ENCODE measurements at places on chromosomes 1 and 21.
A peak's percentile ranks its signal among the peaks of the same experiment; 100 is the strongest.

GRCh38 chr1:207935166-207935583 lies 24.2 kb upstream of the CD34 start:
- no peak for DNase-seq

DNA sequence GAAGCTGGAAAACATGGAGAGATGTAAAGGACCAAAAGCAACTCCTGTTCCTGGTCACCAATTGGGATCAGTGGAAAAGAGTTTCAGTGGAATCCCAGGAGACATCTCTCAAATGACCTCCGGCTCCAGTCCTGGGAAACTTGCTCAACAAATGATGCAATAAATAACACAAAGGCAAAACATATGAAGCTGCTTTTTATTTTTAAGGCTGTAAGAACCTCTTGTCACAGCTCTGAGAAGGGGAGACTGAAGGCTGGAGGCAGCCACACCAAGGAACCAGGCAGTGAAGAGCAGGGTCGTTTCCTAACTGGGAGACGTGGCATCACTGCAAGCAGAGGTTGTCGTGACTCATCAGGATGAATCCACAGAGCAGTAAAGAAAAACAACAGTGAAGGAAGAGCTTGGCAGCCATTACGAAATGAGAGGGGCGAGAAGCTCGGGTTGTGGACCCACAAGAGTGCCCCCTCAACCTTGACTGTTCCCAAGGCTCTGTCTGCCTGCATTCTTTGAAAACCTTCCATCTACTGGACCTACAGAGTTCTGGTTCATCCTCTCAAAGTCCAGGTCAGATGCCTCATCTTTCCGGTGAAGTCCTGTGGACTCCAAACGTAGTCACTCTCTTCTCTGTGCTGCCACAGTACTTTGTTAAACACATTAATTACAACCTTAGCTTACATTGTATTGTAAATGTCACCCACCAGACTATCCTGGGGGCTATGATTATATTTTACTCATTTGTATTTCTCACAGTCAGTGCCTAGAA lies 32.1 kb downstream of the JAK1 start:
- peak; percentile 81 for DNase-seq

DNA sequence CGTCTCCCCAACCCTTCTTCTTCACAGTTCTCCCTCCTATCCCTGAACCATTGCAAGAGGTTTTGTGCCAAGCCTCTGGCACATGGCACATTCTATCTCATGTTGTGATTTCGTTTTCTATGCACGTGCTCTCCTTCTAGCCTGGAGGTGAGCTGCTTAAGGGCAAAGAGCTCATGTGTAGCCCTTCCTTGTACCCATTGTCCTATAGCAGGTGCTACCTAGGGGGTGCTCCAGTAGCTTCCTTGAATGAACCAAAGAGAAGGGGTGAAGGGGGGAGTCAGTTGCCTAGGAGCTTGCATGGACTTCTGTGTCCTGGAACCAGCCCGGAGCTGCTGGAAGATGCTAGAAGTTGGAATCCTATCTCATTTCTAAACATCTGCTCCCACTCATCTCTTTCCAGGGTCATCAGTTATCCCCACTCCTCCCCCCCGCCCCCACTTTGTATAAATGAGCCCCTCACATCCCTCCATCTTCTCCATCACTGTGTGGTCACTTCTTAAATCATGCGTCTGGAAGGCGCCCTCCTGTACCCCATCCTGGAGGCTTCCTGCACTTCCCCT lies 535 bp upstream of the DISC1 start:
- no peak for DNase-seq

GRCh38 chr21:45354970-45355369 lies 50.0 kb upstream of the COL18A1 start:
- no peak for DNase-seq

- no peak for DNase-seq
These were observed 209.7 kb downstream of the PATJ start for GRCh38 chr1:61951731-61952580.

DNA sequence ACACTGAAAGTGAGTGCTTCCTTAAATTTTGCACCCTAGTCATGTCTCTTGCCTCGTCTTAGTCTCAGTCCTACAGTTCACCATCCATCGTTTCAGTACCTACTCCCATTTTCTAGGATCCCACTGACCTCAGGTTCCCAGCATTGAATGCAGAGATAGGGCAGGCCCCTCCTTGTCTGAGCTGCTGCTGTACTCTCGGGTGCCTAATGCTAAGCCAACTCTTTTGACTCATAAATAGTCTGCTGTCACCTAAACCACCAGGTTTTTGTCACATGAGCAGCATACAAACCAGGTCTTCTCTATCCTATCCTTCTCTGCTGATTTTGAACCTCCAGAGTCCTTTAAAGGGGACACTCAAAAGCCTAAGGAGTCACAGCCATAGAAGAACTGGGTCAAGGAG lies 3.0 kb downstream of the ARHGAP30 start:
- no peak for DNase-seq

GRCh38 chr1:171495444-171495843 lies 10.1 kb downstream of the PRRC2C start:
- DNase-seq: no peak

DNA sequence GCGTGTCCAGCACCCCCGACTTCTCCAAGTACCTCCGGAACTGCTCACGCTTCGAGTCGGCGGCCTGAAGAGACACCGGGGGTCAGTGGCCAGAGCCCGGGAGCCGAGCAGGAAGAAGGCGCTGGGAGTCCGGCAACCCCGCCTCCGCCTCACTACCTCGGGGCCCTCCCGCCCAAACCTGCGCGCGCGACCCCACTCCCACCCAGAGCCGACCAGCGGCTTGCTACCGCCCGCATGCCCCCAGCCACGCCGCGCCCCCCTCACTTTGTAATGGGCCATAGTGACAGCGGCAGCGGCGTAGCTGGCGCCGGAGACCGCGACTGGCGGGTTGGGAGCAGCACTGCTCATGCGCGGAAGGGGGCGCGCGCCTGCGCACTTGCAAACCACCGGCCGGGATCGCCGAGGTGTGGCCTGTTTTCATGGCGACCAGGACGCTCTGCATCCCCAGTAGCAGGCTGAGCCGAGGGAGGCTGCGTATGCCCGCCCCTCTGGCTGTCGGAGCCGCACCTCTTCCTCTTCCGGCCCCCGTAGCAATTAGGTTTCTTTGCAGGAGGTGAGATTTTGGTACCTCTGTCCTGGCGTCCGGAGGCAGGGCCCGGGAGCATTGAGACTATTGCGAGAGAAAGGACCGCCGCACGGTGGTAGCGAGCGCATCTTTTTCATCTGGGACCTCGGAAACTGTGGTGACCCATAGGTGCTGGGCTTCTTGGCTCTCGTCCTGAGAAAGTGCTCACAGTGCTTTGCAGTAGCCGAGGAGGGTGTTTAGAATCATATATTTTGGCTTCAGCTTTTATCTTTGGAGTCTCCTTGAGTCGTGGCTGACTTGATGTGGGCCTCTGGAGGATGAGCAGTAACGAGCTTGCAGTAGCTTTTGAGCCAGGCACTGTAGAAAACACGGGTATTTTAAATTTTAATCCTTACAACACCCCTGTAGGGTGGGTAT lies at the start of gene MYCBP:
Gene MYCBP (minus strand): TSS at position 322 of the 943 bp plus-strand sequence. CDS start 43 bp downstream, at position 279.
- DNase-seq: peak; percentile 96

- no peak for DNase-seq
These were observed 113.4 kb downstream of the SPSB1 start for GRCh38 chr1:9406111-9406510.

DNA sequence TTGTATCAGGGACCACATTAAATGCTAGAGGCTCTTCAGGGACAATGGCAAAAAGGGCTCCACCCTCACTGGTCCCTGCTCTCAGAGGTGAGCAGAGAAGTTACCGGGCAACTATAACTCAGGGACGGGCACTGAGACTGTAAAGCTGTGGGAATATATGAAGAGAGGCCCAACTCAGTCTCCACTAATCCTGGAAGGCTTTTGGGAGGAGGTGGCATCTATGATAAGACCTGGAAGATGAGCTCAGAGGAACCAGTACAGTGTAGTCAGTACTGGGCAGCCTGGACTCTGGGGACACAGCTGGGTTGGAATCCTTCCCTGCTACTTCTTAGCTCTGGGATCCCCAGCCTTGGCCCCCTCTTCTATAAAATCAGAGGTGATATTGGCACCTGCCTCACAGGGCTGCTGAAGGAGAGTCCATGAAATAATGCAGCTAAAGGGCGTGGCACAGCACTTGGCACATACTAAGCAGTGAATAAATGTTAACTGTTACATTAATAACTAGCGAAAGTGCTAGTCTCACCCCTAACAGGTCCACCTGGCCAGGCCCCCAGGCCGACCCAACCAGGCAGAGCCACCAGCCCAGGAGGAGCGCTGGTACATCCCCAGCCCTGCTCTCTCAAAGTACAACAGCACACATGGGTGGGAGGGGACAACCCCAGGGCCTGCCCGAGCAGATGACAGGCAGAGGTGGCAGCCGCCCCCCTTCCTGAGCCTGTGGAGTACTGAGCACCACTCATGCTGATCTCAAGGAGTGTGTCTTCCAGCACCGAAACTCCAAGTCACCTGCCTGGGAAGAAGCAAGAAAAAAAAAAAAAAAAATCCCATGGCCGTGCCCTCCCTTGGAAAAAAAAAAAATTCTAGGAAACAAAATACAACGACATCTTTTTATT lies 62.7 kb downstream of the CASZ1 start:
- no peak for DNase-seq

GRCh38 chr1:153903841-153904455 lies 18.8 kb downstream of the GATAD2B start:
- peak; percentile 32 for DNase-seq

DNA sequence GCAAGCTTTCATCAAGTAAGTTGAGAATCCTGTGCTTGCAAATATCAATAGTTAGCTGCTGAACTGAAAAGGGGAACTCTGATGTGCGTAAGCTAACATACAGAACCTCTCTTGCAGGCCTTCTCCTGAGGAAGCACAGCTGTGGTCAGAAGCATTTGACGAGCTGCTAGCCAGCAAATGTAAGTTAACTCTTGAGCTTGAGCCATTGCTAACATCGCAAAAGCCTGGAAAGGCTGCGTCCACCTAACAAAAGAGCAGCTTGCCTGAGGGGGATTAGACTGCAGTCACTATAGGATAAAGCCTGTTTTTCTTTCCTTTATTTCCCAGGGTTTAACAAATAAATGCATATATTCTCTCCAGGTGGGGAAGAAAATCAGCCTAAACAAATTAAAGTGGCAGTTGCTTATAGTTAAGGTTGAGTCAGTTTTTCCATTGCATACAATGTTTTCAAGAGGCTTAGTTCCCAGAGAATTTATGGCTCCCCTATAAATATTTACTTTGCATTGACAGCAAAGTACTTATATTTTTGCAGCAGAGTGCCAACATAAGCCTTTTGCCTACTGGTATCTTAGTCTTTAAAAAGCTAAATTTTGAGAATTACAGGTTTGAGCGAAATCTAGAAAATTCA lies 1.5 kb downstream of the RGS2 start:
- peak; percentile 82 for DNase-seq

GRCh38 chr1:1371746-1372711 lies 3.0 kb downstream of the AURKAIP1 start:
- DNase-seq: peak; percentile 60

DNA sequence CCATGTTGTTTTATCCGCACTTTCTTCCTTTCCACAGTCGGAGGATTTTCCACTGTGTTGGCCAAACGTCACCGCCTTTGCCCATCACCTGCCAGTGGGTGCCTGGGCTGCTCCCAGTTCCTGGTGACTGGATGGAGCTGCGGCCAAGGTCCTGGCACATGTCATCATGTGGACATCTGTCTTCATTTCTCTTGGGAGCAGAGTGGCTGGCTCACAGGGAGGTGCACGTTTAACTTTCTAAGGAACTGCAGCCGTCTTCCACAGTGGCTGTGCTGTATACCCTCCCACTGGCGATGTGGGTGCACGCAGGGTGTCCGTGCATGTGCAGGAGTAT lies 19.5 kb upstream of the RNF223 start:
- no peak for DNase-seq

DNA sequence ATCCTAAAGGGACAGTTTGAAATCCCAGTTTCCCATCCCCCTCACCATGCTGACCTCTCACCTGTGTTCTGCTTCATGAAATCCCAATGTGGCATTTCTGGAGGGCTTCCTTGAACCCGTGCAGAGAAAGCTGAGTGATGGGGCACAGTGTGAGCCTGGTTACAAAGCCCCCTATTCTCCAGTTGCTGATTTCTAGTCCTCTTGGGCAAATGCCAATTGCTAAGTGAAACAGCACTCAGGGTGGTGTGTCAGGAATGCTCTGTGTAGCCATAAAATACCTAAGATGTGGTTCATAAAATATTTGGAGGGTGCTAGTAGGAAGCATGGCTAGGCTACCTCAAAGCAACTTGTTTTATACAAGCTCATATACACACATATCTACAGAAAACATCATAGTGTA lies 32.0 kb downstream of the SUSD4 start:
- no peak for DNase-seq

- peak; percentile 67 for DNase-seq
These were observed 85.2 kb downstream of the ARHGEF10L start for GRCh38 chr1:17624611-17625233.

DNA sequence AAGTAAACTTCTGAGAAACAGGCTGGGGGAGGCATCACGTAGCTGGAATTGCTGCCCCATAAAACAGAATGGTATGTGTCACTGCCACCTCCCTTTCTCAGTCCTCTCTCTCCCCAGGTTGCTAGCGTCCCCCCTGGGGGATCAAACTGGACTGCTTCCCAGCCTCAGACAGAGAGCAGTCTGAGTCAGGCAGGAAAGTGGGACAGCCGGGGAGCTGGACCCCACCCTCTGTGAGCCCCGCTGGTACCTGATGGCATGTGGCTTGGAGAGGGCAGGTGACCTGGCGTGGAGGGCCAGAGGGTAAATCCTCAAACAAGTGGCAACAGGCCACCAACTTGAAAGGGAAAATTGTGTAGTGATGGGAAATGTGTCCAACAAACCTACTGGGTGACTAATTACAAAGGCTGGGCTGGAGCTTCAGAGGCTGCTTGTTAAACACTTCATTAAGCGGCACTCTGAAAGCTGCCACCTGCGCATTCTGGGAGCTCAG lies 1.0 kb upstream of the SFN start:
- peak; percentile 63 for DNase-seq

DNA sequence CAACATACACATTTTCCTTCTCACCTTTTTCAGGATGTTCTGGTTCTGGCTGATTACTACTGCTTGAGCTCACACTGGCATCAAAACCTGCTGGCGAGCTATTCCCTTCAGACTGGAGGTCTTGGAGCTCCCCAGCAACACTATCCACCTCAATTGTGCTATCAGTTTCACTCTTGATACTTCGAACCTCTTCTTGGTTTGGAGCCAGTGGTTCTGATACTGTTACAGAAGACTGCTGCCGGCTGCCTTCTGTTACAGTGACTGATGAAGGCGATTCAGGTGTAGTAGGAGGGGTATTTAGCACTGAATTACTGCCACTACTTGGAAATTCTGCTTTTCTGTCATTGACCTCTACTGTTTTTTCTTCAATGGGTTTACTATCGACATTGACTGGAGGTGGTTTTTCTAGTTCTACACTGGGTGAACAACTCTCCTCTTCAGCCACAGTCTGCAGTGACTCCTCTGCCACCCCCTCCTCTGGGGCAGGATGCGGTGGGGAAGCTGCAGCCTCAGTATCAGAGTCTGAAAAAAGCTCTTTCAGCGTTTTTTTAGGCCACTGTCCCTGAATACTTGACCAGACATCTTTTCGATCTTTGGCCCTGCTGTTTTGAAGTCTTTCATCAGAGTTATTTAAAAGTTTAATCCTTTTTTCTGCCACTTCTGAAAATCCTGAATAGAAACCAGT lies 20.7 kb upstream of the RBM34 start:
- no peak for DNase-seq
